Liver (tissue), 10 donors: ENCODE measurements at places on chromosomes 3 and 15.

DNA sequence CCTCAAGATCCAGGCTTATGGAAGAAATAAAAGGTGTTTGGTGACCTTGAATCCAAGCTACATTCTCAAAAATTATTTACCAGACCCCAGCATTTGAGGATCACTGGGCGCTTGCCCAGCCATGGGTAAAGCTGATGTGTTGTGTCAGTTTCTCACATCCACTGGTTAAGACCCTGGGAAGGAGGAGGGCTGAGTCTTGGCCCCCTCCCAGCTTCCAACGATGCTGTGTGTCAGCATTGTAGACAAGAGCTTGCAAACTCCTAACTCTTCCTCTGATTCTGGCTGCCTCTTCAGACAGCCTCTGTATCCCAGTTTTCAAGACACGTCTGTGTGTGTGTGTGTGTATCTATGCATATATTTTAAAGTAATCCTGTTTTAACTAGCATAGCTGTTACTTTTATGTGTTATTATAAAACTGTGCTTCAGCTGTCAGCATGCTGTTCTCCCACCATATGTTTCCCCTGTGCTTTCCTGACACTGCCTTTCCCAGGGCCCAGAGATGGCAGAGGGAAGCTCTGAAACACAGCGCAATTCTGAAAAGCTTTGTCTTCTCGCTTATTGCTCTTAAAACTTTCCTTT is 157.3 kb upstream of the LRRN1 start:
- DNase-seq: no peak

- no peak for DNase-seq
These were observed 35.6 kb downstream of the SMAD3 start for GRCh38 chr15:67100801-67101581.

DNA sequence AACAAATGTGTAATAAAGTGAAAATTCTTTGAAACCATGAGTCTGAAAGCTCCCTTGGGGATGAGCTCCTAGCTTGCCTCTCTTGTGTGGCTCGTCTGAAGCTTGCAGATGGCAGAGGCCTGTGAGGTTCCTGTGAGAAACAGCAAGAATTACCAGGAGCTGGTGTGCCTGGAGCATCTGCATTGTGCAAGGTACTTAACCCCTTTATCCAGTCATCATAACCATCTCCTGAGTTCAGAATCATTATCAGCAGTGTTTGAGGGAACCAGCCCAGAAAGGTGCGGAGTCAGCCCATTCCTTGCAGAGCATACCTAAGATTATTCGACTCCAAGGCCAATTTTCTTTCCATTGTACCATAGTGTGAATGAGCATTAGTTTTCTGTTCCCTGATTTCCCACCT is 51.7 kb upstream of the TRA2B start:
- no peak for DNase-seq

DNA sequence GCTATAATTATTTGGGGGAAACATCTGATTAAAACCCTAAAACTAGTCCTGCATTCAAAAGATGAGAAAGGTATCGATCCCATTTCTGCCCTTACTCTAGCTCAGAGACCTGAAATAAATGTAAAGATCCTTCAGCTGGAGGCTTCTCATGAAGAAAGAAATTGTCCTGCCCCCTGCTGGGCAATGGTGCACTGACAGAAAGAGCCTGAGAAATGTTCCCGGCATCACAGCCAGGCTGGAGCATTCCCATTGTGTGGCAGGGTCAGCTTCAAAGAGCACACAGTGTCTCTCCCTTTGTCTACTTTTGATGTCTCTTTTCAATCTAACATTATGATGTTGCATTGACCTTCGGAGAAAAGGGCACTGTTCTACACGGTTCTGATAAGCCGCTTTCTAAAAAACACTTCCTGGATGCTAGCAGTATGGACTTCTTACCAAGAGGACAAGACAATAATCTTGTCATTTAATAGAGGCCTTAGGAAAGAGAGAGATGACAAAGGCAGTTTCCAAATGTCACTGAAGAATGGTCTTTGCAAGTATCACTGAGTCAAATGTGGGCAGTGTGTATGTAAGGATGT is 287.5 kb downstream of the MAGI1 start:
- DNase-seq: peak; percentile 45

GRCh38 chr15:38085114-38085513 is 150.7 kb downstream of the TMCO5A start:
- DNase-seq: no peak

DNA sequence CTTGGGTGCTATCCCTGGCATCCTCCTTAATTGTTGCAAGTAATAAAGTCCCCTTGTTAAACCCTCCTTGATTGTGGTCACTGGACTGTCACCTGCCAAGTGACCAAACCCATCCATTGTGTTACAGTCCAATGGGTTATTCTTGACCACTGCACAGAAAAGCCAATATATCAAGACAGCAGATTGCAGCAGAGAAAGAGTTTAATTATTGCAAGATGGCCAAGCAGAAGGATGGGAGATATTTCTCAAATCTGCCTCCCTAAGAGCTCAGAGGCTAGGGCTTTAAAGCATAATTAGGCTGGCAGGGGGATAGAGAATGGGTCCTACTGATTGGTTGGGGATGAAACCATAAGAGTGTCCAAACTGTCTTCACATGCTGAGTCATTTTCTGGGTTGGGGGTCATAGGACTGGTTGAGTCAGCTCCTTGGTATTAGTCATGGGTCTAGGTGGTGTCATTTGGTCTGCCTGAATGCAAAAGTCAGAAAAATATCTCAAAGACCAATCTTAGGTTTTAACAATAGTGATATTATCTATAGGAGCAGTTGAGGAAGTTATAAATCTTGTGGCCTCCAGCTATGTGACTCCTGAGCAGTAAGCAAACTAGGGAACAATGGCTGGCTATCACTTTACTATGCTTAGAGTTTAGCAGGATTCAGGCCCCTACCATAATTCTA is 19.1 kb upstream of the XYLB start:
- DNase-seq: no peak

GRCh38 chr3:82030916-82031315 is 269.5 kb upstream of the GBE1 start:
- DNase-seq: no peak

GRCh38 chr3:59235634-59236012 is 185.8 kb upstream of the CFAP20DC start:
- DNase-seq: no peak

- no peak for DNase-seq
These were observed 646.0 kb downstream of the TUSC7 start for GRCh38 chr3:117355566-117355965.

- no peak for DNase-seq
These were observed 60.3 kb upstream of the HERC1 start for GRCh38 chr15:63893866-63894661.

DNA sequence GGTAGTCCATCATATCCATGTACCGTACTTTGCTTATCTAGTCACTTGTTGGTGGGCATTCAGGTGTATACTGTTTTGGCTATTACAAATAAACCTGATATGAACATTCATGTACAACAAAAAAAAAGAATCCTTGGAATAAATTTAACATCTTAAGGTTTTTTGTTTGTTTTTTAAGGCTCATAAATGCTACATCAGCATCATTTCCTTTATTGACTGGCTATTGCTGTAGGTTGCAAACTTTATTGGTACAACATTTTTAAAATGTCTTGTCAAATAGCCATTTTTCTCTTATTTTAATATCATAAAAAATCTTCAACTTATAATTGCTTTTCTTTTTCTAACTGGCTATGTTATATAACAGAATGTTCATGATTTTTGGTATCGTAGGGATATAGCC is 16.2 kb downstream of the DHFR2 start:
- DNase-seq: no peak

DNA sequence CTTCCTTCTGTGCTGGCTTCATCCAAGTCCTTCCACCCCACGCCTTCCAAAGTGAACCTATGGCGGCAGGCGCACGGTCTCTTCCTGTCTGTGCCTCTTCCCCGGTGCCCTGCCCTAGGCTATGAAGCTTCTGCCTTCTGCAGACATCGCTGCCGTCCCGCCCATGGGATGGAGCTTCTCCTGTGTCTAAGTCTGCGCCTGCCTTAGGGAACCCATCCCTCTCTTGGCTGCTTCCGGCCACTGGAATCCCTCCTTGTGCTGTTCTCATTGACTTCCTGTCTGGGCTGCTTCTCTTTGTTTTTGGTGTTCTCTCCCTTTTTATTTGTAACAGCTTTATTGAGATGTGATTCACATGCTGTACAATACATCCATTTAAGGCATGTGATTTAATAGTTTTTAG is 17.2 kb downstream of the CHCHD6 start:
- no peak for DNase-seq

DNA sequence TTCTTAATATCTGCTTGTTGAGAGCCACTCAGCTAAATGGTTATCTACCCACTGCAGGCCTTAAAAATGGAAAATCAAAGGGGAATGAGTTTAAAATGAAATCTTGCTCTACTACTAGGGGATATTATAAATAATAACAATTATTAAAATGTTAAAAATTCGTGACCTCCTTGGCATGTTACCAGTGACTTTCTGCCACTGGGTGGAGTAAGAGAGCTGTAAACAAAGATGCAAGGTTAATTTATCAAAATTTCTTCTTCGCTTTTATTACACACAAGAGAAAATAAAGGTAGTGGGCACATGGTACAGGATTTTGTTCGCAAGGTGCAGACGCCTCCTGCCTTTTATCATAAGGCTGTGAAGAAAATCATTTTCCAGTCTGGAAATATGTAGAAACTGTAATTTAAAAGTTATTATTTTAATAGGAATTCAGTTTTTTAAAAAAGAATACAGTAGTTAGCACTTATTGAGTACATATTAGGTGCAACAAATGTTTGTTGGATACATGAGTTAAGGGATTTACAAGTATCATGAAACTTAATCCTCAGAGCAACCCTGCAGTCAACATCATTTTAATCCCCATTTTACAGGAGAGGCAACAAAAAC is 272.6 kb downstream of the SUCLG2 start:
- no peak for DNase-seq

DNA sequence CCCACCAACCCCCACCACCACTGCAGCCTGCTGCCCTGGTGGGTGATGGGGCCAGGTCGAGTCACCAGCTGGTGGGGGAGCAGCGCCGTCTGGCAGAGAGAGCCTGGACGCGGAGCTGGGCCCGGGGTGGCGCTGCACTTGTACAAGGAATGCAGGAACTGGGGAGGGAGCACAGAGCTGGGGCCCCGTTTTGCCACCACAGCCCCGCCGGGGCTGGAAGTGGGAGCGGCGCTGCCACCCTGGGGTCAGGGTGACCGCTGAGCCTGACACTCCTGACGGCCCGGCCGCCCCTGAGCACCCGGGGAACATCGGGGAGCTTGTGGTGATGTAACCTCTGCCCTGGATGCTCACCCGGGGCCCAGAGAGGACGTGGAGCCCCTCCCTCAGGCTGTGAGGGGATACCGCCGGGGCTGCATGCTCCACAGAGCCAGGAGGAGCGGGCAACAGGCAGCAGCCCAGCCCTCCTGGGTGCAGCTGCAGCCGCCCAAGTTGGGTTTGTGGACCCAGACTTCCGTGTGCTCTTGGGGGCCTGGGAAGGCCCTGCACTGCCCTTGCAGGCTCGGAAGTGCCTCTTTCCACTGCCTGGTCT is 32.6 kb upstream of the IREB2 start:
- DNase-seq: no peak

- DNase-seq: no peak
These were observed 302.1 kb upstream of the STT3B start for GRCh38 chr3:31230425-31231223.

DNA sequence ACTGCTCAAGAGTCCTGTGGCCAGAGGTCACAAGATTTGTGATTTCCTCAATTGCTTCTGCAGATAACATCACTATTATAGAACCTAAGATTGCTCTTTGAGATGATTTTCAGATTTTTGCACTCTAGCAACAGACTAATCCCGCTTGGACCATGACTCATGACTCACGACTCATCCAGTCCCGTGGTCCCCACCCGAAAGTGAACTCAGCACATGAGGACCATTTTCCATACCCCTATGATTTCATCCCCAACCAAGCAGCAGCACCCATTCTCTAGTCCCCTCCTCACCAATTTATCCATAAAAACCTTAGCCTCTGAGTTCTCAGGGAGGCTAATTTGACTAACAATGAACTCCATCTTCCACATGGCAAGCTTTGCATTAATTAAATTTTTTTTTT is 106.3 kb upstream of the ALCAM start:
- no peak for DNase-seq

DNA sequence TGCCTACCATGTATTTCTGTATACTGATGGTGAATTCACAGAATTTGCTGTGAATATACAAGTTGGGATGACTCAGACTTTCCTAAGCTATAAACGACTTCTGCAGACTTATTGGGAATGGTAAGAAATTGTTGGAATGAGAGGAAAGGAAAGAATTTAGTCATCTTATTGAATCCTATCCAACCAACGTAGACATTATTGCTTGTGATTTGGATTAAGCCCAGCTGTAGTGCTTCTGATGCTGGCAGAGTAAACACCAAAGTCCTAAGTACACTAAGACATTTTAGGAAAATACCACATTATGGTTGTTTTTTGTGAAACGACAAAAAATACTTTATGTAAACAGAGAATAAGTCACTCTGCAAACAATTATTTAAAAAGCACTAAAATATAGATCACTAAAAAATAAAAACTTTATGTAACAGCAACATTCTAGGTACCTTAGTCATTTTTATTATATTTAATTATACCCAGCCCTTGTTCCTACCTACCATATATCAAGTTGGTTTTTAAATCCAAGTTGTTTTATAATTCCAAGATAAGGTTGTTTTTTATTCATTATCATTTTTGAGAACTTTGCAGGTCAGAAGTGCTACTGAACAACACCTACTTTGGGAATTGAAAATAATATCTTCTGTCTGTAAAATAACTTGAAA is 99.2 kb upstream of the MLF1 start:
- no peak for DNase-seq

- no peak for DNase-seq
These were observed 77.8 kb downstream of the PDZRN3 start for GRCh38 chr3:73546961-73547360.

- no peak for DNase-seq
These were observed 14.5 kb upstream of the RNU6-1 start for GRCh38 chr15:67854358-67854757.

DNA sequence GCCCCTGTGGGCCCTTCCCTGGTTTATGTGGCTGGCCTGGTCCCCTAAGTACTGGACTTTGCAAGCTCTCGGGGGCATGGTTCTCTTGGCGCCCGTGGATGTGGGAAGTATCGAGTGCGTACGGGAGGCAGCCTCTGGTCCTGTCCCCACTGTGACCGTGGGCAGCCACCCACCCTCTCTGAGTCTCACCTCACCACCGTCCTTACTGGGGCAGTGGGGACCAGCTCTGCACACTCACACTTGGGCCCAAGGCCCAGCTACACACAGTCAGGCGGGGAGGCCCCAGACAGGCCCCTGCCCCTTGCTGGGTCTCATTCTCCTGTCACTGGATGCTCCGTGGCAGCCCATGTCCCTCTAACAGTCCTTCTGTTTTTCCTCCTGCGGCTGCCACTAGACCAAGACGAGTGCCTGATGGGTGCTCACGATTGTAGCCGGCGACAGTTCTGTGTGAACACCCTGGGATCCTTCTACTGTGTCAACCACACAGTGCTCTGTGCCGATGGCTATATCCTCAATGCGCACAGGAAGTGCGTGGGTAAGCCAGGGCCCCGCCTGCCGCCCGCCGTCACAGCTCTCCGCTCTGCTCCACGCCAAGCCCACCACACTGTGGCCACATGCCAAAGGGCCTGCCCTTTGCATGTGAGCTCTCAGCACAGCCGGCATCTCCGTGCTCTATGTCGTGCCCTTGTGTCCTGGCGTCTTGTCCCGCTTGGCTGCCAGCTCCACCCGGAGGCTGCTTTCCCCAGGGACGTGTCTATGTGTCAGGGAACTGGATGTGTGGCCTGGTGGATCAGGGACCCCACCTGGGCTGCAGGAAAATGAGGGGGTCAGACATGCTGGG is 72.7 kb downstream of the FBLN2 start:
- no peak for DNase-seq

GRCh38 chr3:62758296-62759066 is 116.7 kb downstream of the CADPS start:
- no peak for DNase-seq
